ENCODE measurements at places on chromosomes 16 and 17. TPM values are rescaled to one million over a fixed set of nuclear protein-coding genes. Genes with fewer than 3 reads are reported as not detected.

GRCh38 chr17:79038545-79039135 lies 14.7 kb downstream of the C1QTNF1 start:
- DNase-seq, result no peak

DNA sequence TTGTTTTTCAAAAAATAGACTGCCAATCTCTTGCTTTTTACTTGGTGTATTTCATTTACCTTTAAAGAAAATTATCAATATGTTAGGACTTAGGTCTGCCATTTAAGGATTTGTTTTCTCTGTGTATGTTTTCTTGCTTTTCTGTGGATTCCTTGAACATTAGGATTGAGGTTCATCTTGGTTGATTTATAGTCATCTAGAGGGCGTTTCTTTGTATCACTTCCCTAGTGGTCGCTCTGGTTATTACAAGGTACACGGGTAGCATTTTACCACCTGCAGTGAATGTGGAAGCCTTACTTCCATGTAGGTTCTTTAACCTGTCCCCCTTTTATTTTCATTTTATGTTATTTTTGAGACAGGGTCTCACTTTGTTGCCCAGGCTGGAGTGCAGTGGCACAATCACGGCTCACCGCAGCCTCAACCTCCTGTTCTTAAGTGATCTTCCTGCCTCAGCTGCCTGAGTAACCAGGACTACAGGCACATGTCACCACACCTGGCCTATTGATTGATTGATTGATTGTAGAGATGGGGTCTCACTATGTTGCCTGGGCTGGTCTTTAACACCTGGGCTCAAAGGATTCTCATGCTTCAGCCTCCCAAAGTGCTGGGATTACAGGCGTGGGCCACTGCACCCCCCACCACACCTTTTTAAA lies 35.2 kb upstream of the CBX4 start:
- peak; percentile 46 for DNase-seq

DNA sequence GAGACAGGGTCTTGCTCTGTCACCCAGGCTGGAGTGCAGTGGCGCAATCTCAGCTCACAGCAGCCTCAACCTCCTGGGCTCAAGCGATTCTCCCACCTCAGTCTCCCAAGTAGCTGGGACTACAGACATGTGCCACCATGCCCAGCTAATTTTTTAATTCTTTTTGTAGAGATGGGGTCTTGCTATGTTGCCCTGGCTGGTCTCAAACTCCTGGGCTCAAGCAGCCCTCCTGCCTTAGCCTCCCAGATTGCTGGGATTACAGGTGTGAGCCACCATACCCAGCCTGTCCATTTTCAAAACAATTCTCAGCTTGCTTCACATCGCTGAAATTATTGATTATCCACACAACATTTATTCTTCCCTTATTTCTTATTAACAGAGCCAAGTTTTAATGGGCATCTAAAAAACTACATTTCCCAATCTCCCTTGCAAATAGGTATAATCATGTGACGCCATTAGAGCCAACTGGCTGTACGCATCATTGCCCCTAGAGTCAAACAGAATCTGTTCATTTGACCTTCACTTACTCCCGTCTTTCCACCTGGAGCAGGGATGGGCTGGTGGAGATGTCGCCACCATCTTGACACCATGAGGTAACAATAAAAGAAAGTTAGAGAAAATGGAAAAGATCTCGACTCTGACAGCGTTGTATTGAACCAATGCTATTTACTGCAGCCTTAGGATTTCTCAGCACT lies 148.0 kb upstream of the FOXF1 start:
- DNase-seq, result no peak

PYDC1 gene
- not detected for total RNA-seq

CSNK1D gene
- total RNA-seq, result 136 TPM

KRT32 gene
- not detected for total RNA-seq

GRCh38 chr17:41451154-41451728 lies 10.5 kb upstream of the KRT38 start:
- DNase-seq, result no peak
